ENCODE measurements at places on chromosomes 11 and 22. TPM values are rescaled to one million over a fixed set of nuclear protein-coding genes. Genes with fewer than 3 reads are reported as not detected.

The PTS gene
- 18.4 TPM for polyA plus RNA-seq

The GGTLC2 gene
- not detected for polyA plus RNA-seq

The POTEH gene
- polyA plus RNA-seq = not detected

The ZNF70 gene
- 0.48 TPM for polyA plus RNA-seq

The PIK3IP1 gene
- 170 TPM for polyA plus RNA-seq

The CRYBB2 gene
- polyA plus RNA-seq = not detected

The OR4A47 gene
- polyA plus RNA-seq = not detected
